Thoracic aorta (tissue), 2 donors: ENCODE measurements at places on chromosomes 4 and X. TPM values are rescaled to one million over a fixed set of nuclear protein-coding genes. Genes with fewer than 3 reads are reported as not detected.

- DNase-seq, result no peak
These were observed 69.7 kb upstream of the MSANTD1 start for GRCh38 chr4:3179126-3179706.

- no peak for DNase-seq
These were observed 173.9 kb downstream of the PDGFRA start for GRCh38 chr4:54402880-54403480.

GRCh38 chr4:13977746-13978145 lies 350.2 kb upstream of the BOD1L1 start:
- DNase-seq, result no peak

- no peak for DNase-seq
These were observed 111.4 kb downstream of the NYX start for GRCh38 chrX:41558531-41558930.

DNA sequence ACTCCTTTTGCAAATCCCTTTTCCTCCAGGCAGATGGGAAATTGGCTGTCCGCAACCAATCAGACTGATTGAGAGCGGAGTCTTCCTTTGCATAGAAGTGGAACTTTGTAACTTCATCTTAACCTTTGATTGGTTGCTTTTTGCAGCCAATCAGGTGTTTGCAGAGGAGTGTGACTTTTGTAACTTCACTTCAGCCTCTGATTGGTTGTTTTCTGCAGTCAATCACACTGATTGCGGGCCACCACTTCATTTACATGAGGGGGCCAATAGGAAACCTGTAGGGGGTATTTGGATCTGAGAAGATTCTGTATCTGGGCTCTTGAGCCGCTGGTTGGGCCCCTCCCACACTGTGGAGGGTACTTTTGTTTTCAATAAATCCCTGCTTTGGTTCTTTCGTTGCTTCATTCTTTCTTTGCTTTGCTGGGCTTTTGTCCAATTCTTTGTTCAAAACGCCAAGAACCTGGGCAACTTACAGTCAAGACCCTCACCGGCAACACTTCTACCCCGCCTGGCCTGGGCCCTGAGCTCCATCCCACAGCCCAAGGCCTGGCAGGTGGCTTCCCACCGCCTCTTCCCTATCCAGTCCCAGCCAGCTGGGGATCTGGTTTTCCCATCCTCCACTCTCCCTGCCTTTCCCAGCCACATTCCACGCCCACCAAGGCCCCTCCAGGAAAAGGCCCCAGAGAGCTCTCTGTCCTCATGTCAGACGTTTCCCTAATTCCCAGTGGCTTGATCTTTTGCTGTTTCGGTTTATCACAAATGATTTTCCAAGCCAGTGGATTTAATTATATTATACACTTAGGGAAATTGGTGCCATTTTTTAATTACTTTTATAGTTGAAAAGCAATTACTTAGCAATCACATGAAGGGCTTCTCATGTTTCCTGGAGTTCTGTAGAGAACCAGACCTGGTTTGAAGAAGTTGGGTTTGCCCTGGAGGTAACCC lies 110.2 kb upstream of the STX18 start:
- no peak for DNase-seq

DNA sequence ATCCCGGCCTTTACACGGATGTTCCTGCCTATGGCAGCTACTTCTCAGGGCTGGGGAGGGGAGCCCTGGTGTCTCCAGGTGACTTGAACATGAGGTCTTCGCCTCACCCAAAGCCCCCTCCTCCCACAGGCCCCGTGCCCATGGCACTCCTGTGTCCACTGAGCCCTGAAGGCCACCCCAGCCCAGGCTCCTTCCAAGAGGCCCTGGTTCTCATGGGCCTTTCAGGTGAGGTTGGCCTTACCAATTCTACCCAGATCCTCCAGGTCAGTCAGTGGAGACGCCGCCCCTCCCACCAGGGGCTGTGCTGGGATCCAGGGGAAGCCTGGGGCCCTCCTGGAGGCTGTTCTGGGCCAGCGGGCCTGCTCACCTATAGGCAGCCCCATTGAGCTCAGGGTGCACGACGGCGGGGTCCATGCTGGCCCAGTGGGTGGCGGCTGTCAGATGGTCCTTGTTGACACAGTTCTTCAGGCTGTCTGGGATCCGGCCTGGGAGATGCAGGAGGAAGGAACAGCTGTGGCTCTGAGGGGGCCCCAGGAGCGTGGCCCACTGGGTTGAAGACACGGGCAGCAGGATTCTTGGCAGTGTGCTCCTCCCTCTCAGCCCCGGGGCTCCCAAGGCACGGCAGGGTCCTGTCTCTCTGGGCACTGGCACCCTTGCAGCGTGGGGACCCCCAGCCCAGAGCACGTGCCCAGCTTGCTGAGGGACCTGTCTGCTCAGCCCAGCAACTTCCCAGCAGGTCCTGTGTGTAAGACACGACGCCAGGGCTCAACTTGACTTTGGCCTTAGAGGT lies 36.2 kb downstream of the CTBP1 start:
- no peak for DNase-seq

DNA sequence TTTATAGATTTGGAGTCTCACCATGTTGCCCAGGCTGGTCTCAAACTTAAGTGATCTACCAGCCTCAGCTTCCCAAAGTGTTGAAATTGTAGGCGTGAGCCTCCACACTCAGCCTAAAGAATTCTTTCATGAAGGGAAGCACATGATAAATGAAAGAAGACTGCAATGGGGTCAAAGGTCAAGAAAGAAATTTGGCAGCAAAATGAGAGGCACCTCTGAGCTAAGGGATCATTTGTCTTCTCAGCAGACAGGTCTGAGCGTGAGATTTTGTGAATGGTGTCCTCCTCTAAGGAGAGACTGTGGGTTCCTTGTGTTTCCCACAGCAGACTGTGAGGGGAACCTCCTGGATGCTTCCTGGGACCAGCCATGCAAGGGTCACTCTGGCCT lies 57.5 kb upstream of the EGFL6 start:
- no peak for DNase-seq

- DNase-seq, result no peak
These were observed 7.1 kb downstream of the TASL start for GRCh38 chrX:30570505-30570904.

- no peak for DNase-seq
These were observed 172.8 kb downstream of the FBXW7 start for GRCh38 chr4:152363086-152363485.

- no peak for DNase-seq
These were observed 444.2 kb downstream of the IDS start for GRCh38 chrX:149060921-149061320.

DNA sequence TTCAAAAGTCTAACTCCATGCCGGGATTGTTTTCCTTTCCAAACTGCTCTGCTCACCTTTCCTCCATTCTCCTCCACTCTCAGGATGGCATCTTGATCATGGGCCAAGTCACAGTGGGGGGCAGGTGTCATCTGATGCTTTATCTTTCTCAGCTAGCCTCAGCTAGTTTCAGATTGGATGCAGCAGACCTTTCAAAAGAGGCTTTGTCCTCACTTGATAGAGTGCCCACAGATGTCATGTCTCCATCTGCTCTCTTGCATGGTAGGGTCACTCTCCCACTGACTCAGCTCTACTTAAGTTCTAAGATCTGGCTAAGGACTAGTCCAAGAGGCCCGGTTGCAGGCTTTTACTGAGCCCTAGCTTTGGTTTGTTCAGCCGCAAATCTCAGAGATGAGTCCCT lies 341.8 kb upstream of the GALNT7 start:
- DNase-seq, result no peak

GRCh38 chrX:118225711-118226428 lies 109.3 kb upstream of the KLHL13 start:
- no peak for DNase-seq

GRCh38 chr4:25727711-25728493 lies 72.3 kb downstream of the SLC34A2 start:
- DNase-seq, result no peak

DNA sequence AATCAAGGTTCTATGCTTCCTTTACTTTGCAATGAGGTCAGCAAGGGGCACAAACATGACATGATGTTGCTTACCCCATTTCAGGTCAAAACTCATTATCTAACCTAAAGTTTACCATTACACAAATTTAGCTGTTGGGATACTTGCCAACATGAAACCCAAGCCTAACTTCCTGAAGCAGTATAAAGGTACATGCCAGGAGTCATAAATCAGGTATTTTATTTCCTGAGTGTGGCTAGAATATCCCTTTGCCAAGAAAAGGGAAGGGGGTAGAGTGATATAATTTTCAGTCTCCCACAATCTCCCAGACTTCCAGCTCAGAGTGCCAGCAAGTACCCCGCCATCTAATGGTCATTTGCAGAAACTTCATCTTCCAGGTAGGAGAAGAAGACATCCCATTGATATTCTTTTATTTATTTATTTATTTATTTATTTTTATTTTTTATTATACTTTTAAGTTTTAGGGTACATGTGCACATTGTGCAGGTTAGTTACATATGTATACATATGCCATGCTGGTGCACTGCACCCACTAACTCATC lies 136.6 kb downstream of the NEXMIF start:
- DNase-seq, result no peak

- DNase-seq, result no peak
These were observed 61.3 kb downstream of the HCCS start for GRCh38 chrX:11172415-11172814.

- no peak for DNase-seq
These were observed 63.4 kb downstream of the STOX2 start for GRCh38 chr4:183968502-183968901.

BEX5 gene
- total RNA-seq, result 2.6 TPM

FAM9B gene
- total RNA-seq, result not detected

ZAR1 gene
- 0.68 TPM for total RNA-seq

ADRA2C gene
- total RNA-seq, result 105 TPM

NMU gene
- not detected for total RNA-seq

TCEAL1 gene
- 108 TPM for total RNA-seq

MAGEB4 gene
- not detected for total RNA-seq

CCNA2 gene
- total RNA-seq, result 2.4 TPM

PAGE2 gene
- not detected for total RNA-seq
